ENCODE measurements at places on chromosomes 5 and 9.

GRCh38 chr5:124457901-124458300 lies 288.5 kb downstream of the ZNF608 start:
- DNase-seq = no peak

- DNase-seq = no peak
These were observed 571.2 kb upstream of the DAB2 start for GRCh38 chr5:39995990-39996389.

GRCh38 chr9:92504881-92505280 lies 22.6 kb upstream of the ASPN start:
- DNase-seq = no peak

DNA sequence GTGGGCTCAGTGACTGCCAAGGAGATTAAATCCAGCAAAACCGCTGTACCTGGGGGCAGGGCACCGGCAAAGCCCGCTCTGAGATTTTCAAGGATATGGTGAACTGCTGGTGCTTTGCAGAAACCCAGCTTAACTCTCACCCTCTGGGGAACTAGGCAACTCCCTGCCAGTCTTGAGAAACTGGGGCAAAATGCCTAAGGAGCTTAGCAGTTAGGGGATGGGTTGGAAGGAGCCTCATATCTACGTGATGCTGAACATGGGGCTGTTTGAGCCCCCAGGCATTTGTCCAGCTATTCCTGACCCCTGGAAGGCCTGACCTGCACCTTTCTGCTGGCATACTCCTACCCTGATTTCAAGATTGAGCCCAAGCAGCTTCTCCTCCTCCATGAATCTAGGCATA lies 108.6 kb upstream of the TBC1D2 start:
- DNase-seq = no peak

GRCh38 chr5:37111426-37112382 lies 137.5 kb downstream of the CPLANE1 start:
- DNase-seq = peak; percentile 79

- peak; percentile 16 for DNase-seq
These were observed 61.5 kb downstream of the NR3C1 start for GRCh38 chr5:143341807-143342570.

DNA sequence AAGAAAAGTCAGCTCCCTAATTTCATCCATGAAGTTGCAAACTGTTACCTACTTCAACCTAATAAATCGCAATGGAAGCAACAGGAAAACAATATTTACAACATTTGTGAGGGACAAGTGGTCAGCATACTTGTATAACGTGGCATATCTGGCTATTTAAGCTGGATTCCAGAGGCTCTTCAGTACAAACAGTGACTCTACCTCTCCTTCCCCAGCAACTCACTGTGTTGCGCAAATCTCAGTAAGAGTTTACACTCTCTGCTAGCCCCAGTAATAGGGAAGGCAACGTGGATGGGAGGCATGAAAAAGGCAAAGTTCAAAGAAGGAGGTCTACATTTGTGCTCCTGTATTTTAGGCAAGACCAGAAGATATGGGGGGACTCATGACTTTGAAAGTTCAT lies 18.9 kb upstream of the SEMA5A start:
- no peak for DNase-seq

DNA sequence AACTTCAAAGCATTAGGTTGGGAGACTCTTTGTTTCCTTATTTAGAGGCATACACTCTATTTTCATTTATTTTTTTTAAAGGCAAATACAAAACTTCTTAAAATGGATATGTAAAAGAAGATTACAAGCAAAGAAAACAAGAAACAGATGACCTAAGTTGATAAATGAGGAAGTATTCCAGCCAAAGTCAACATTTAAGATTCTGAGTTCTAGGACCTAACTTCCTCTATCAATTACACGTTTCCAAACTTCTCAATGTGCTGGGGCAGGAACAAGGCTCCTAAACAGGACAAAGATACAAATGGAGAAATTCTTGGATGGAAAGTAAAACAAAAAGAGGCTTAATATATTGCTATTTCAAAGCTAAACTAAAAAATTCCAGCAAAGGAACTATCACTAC lies 89.5 kb downstream of the TLE1 start:
- DNase-seq = peak; percentile 37

DNA sequence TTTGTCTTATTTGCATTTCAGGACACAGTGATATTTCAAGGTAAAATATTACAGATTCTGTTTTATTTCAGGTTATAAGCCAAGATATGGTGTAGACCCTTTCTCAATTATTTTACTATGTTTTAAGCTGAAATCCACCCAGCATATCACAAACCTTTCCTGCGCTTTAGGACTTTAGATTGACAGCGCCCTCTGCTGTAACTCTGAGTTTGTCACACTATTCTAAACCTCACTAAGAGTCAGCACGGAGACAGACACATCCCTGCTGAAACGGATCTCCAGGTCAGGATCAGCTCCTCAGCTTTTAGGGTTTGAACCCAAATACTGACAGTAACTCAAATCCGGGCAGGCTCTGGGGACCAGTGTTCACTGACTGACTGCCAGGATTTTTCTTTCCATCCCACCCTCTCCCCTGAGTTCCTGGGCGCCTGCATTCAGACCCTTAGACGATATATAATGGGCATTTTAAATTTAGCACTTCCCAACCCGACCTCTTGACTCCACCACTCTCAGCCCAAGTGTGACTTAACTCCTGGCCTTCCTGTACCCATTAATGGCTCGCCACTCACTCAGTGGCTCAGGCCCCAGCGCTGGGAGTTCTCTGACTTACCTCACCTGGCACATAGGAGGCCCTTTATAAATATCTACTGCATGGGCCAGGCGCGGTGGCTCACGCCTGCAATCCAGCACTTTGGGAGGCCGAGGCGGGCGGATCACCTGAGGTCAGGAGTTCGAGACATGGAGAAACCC lies 33.5 kb downstream of the TLX3 start:
- peak; percentile 77 for DNase-seq

- peak; percentile 37 for DNase-seq
These were observed 80.6 kb downstream of the FBXO4 start for GRCh38 chr5:42005561-42006153.

DNA sequence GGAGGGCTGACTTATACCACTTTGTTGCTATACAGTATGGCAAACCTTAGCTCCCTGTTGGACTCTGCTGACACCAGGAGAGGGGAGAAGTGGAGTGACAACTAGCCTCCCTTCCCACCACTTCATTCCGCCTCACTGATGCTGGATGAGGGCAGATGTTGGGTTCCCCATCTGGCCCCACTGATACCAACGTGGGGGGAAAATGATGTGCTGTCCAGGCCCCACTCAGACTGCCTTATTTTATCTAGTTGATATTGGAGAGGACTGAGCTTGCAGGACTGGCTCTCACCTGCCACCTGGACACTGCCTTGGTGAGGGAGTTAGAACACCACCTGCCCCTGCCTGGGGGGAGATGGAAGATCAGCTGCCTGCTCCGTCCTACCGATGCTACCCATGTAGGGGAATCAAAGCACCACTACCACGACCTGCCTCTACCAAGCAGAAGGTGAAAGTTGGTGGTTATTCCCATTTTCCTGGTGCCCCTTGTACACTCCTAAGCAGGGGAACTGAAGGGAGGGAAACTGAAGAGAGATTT lies 292.1 kb downstream of the GADD45G start:
- no peak for DNase-seq

DNA sequence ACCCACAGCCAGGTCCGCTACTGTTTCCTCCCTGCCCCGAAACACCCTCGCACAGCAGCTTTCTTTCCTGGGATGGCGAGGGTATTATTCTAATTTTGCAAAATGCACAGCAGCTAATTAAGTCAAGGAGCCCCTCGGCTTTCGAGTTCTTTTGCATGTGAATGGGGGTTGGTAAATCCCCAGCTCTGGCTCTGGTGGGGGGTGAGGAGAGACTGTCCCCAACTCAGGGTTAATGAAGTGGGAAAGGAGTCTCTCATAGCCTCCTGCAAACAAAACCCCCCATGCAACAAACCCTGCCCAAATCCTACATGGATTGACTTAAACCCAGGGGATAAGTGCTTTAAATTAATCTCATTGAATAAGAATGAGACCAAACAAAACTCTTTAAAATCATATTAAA lies 8.8 kb downstream of the BARHL1 start:
- DNase-seq = no peak

- peak; percentile 23 for DNase-seq
These were observed 2.3 kb upstream of the ARHGAP26 start for GRCh38 chr5:142767911-142768310.

- DNase-seq = no peak
These were observed 379.4 kb upstream of the SGCD start for GRCh38 chr5:155947394-155948062.

DNA sequence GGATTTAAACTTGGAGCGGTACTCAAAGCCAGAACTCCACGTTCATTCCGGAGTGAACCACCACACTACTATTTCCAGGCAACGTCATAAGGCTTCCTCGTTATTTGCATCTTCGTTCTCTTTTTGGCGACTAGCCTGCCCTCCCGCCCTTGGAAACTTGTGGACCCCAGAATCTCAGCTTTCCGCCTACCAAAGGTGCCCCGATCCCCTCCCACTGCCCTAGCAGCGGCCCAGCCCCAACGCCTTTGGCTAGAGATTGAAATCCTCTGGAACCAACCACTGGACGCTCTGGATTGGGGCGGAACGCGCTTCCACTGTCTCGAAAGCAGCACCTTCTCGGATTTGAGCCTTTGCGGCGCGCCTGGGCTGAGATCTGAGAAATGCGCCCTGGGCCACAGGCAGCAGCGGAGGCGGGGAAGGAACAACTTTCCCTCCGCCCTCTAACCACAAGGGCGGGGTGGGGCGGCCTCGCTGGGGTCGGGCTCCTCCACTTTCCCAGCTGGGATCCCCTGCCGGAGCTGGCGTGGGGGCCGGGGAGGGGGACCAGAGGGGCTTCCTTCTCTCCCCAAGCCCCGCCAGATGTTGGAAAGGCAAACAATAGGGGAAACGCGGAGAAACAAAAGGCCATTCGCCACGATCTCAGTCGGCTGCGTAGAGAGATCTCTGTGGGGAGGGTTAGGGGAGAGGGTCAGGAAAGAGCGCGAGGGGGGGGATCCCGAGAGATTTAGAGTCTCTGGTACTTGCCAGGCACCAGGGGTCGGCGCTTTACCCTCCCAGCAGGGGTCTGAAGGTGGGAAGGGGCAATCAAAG lies 1.3 kb downstream of the MOB3B start:
- peak; percentile 73 for DNase-seq

- DNase-seq = no peak
These were observed 37.4 kb upstream of the SSBP2 start for GRCh38 chr5:81788329-81788728.

GRCh38 chr9:129609486-129610212 lies 11.3 kb downstream of the C9orf50 start:
- no peak for DNase-seq

- DNase-seq = no peak
These were observed 213.0 kb downstream of the FSTL4 start for GRCh38 chr5:133399247-133399891.

- no peak for DNase-seq
These were observed 51.9 kb upstream of the COL5A1 start for GRCh38 chr9:134589748-134590147.

- DNase-seq = peak; percentile 1
These were observed 8.9 kb downstream of the HAVCR1 start for GRCh38 chr5:157050050-157050449.

DNA sequence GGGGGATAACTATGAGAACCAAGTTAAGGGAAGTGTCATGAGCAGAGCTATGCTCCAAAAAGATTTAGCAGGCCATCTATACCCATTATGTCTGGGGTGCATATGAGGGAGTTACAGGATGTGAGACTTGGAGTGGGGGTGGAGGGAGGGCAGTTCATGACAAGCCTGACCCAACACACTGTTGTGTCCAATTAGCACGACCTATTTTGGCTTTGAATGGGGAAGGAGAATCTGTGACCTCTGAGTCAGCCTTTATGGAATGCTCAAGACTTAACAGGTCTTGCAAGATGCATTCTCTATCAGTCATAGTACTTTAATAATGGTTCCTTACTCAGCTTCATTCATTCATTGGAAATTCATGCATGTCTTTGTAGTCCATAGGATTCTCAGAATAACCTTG lies 71.7 kb downstream of the GRIA1 start:
- no peak for DNase-seq

DNA sequence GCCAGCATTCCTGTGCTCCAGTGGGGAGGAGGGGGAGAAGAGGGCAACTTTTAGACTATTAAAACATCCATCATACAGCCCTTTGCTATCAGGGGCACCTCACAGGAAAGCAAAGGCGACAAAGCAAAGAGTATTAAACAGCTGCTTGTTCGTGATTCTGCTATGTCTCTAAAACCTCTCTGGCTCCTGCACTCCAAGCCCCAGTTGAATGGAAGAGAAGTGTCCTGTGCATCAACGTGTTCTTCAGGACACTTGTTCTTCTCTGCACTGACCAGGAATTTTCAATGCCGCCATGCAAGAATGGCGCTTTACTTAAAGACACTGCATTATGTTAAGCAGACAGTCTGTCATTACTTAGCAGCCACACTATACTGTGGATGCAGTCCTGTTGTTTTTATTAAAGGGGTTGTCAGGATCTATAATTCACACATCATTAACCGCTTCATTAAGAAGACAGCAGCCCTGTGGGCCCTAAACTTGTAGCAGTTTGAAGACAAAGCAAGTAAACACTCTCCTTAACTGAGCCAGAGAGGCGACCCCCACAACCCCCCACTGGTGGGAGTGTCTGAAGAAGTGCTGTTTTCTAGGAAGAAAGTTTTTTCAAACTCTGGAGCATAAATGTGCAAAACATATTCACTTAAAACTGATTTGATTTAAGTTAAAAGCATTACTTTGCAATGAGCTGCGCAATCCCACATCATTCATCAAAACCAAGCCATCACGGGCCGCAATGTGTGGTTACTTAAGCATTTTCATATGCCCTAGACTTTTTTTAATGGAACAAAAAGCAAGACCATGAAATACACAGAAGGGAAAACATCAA lies 164.5 kb downstream of the ZNF608 start:
- DNase-seq = no peak

DNA sequence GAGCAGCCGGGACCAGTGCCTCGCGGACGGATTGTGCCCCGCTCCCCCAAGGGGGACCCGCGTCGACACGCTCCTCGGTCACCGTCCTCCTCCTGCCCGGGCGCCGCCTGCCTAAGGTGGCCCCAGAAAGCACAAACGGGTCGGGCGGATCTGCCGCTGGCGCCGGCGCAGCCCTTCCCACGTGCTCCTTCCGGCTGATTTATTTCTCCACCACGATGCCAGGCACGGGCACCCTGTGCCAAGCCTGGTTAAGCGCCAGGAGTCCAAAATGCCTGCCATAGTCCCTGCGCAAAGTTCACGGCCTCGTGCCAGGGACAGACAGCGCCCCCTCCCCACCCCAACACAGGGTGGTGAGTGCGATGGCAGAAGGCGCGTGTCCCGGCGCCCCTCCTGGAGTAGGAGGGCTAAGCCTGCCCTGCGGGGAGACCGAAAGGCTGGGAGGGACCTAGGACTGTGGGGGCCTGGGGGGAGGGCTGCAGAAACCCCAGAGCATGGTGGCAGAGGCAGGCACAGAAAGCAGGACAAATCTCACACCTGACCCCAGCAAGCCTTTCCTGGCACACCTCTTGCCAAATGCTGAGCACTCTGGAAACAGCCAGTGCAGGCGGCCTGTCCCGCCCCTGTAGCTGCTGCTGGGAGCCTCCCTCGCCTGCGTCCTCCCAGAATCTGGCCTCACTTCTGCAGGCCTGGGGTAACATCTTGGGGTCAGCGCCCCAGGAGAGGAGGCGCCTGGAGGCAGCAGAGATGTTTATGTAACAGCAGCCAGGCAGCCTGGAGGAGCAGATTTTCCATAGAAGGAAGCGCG lies 1.1 kb upstream of the NOTCH1 start:
- peak; percentile 83 for DNase-seq

GRCh38 chr9:18441261-18441660 lies 32.7 kb upstream of the ADAMTSL1 start:
- no peak for DNase-seq

- DNase-seq = no peak
These were observed 128.1 kb upstream of the BOD1 start for GRCh38 chr5:173744551-173744950.

- peak; percentile 82 for DNase-seq
These were observed 721 bp upstream of the MAML1 start for GRCh38 chr5:179731791-179732411.
